ENCODE measurements at places on chromosomes 1 and 21. TPM values are rescaled to one million over a fixed set of nuclear protein-coding genes. Genes with fewer than 3 reads are reported as not detected.

DNA sequence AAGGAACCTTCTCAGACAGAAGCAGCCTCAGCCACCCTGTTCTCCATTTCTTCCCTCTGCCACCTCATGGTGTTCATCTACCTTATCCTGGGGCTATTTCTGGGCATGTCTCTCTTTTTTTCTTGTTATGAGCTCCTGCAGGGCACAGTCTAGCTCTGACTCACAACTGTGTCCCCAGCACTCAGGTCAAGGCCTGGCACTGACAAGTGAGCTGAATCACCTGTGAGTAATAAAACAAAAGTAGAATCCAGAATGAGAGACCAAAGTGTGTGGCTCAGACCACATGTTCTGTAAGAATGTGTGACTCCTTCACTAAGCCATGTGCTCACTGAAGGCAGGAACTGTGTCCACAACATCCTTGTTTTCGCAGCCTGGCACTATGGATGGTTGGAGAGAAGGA, 23.2 kb downstream of the C1orf94 start:
- no peak for DNase-seq

DNA sequence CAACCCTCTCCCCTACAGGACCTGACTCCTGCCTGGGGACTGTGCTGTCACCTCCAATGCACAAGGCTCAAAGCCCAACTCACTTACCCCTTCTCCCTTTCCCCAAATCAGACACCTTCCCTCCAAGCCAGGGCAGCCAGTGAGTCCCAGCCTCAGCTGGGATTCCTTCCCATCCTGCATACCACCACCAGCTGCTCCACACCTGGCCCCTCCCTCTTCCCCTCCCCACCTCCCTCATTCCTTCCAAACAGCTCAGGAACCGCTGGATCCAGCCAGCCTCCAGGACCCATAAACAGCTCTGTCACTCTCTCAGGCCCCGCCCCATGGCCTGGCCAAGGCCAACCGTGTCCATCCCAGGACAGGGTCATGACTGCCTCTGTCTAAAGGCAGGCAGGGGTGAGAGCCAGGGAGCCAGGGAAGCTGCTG, 41.4 kb downstream of the ACOT7 start:
- DNase-seq, result no peak

GRCh38 chr21:42051788-42052187, 19.3 kb upstream of the UMODL1 start:
- no peak for DNase-seq

DNA sequence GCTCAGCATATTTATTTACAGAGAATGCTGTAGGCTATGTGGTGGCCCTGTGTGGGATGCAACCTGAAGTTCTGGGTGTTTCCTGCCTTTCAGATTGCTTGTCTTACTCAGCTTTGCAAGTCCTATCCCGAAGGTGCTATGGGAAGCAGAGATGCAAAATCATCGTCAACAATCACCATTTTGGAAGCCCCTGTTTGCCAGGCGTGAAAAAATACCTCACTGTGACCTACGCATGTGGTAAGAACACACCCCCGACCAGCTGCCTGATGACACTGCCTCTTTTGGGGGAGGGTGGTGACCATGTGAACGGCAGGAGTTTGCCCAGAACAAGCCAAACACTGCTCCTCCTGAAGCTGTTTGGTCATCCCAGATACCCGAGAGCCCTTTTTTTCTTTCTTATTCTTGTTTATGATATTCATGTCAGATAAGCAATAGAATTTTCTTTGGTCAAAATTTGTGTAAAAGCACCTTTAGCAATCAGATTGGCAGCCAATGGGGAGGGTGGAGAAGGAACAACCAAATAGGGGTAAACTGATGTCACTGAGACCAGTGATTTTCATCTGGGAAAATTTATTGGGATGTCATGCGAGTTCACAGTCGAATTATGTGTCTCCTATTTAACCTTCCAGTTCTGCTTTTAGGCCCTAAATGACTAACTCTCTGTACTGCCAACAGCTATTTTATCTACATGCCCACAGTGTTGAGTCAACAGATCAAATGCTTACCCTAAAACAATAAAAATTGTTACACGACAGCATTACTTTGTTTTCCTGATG, 82.6 kb downstream of the EVA1C start:
- DNase-seq, result no peak

- peak; percentile 53 for DNase-seq
These were observed 22.2 kb downstream of the SLC25A33 start for GRCh38 chr1:9561429-9561828.

GRCh38 chr1:51488372-51489050, 30.6 kb downstream of the EPS15 start:
- DNase-seq, result no peak

GRCh38 chr1:11806307-11806936, 431 bp downstream of the CLCN6 start:
- no peak for DNase-seq

DNA sequence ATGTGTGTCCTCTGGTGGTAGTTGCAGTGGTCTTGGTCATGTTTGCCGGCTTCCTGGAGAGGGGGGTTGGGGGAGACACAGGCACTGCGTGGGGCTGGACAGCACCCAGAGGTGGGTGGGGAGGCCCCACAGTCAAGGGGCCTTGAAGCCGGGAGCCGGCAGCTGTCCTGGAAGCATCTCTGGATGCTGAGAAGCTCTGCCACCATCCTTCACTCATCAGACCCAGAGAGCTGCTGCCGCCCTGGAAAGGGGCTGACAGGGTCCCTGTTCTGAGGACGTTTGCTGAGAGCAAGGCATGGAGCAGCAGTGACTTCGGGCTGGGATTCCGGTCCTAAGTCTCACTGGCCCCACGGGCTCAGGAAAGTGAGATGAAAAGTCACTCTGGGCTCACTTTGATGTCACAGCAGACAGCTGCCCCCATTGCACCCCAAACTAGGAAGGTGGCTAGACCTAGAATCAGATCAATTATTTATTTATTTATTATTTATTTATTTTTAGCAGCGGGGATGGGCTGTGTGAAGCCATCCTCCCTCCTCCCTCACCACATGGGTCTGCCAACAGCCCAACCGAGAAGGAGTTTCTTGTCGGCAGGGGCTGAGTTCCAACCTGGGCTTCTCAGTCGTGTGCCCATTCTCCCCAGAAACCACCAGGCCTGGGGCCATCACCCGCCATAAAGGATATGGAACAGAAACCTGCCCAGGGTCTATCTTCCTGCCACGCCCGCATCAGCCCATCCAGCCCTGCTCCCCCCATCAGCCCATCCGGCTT, 547.4 kb downstream of the PTPRU start:
- DNase-seq, result no peak

DNA sequence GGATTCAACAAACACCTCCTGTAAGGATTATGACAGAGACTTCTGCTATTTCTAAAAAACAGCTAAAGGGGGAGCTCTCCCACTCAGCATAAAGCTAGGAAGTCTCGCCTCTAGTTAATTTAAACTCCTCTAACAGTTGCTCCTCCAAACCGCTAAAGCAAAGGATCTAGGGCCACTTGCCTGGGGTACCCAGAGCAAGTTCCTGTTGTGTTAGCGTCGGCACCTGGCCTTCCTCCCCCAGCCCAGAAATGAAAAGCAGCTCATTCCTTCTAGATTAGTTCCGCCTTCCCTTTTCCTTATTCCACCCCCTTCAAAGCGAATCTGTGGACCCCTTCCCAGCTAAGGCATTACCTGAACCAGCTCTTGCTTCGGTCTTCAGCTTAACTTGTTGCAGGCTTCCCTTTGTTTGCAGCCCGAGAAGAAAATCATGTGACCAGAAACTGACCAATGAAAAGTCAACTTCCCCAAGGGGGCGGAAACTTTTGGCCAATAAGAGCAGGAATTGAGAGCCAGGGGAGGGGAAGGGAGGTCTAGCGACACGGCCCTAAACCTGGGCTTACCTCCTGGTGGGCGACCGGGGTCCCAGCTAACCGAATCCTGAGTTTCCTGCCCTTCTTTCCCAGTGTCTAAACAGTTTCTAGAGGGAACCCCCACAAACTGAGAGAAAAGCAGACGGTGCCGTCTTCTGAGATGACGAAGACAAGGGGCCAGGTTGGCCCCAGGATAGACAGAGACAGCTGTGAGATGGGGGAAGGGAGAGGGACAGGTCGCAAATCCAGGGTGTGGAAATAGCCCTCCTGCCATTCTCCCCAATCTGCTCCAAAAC, at the start of gene PBXIP1:
Gene PBXIP1, minus strand, starts transcription at position 382 of the 826 bp plus-strand sequence. CDS start 2,378 bp downstream, outside the sequence.
- DNase-seq, result peak; percentile 94

- no peak for DNase-seq
These were observed 34.3 kb downstream of the S100B start for GRCh38 chr21:46570631-46571030.

- DNase-seq, result no peak
These were observed 914.6 kb downstream of the LTN1 start for GRCh38 chr21:28078126-28078525.

DNA sequence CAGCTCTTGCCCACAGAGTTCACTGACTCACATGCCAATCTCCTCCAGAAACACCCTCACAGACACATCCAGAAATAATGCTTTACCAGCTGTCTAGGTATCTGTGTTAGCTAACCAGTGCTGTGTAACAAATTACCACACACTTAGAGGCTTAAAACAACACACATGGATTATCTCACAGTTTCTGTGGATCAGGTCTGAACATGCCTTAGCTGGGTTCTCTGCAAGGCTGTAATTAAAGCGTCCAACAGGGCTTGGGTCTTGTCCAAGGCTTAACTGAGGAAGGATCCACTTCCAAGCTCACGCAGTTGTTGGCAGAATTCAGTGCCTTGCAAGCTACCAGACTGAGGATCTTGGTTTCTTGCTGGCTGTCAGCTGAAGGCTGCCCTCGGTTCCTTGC, 92.5 kb upstream of the RGS4 start:
- no peak for DNase-seq

DNA sequence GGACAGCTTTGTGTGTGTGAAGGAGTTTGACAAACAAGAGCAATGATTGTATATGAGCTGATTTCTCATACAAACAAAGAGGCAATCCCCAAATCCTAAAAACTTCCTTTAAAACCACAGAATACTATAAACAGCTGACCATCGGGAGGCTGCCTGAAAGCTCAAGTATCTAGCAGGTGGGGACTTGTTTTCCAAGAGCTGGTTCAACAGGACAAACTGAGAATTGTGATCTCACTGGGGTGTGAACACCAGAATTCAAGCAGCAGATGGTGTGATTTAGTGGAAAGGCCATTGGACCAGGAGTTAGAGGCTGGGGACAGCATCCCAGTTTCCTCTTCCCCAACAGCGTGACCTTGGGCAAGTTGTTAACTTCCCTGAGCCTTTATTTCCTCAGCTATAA, 13.9 kb downstream of the LMX1A start:
- peak; percentile 43 for DNase-seq

- no peak for DNase-seq
These were observed 475 bp upstream of the NPPB start for GRCh38 chr1:11858968-11859871.

- no peak for DNase-seq
These were observed 592 bp downstream of the AGRN start for GRCh38 chr1:1020415-1021009.

DNA sequence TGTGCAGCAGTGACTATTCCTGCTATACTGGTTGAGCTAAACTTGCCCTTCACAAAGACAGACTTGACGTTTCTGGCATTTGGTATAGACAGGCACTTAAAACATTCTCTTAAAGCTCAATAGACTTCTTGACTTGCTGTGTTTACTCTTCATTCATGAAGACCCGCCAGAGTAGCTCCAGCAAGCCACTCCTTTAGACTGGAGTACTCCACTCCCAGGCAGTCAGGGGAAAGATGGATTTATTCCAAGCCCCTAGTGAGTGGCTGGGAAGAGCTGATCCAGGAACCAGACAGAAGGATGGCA, 70.7 kb downstream of the EVA1C start:
- DNase-seq, result no peak

- no peak for DNase-seq
These were observed 98.3 kb upstream of the FMN2 start for GRCh38 chr1:239993366-239993765.

DNA sequence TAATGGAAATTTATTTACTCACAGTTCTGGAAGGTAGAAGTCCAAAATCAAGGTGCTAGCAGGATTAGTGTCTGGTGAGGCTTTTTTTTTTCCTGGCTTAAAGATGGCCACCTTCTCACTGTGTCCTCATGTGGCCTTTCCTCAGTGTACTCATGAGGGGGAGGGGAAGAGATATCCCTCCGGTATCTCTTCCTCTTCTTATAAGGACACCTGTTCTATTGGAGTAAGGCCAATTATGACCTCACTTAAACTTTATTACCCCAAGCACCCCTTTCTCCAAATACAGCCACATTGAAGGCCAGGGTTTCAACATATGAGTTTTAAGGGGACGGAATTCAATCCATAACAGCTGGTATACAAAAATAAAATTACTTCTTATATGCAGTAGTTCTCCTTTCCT, 203.7 kb upstream of the C1orf87 start:
- no peak for DNase-seq

DNA sequence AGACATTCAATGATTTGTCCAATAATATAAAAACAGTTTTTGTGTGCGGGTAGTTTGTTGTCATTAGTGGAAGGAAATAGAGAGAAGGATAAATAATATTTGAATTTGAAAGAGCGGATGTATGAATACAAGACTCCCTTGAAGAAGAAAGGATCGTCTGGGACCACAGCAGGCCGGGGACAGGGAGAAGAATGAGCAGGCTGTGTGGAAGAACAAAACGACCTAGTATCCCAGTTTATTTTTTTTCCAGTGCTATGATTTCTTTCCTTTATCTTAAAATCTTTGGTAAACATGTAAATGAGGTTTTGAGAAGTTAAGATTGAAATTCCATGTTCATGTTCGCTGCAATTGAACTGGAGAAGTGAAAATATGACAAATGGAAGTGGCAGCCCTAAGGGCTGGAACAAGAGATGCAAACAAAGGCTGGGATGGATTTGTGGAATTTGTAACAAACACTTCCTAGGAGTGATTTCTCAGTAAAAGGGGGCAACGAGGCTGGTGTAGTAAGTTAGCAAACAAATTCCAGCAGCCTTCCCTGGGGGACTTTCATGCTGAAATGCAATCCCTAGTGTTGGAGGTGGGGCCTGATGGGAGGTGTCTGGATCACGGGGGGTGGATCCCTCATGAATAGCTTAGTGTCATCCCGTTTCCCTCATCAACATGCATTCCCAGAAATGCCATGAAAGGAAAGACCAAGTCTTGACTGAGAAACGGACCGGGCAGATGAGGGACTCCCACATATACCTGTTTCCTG, 10.2 kb upstream of the IFI16 start:
- DNase-seq, result no peak

DNA sequence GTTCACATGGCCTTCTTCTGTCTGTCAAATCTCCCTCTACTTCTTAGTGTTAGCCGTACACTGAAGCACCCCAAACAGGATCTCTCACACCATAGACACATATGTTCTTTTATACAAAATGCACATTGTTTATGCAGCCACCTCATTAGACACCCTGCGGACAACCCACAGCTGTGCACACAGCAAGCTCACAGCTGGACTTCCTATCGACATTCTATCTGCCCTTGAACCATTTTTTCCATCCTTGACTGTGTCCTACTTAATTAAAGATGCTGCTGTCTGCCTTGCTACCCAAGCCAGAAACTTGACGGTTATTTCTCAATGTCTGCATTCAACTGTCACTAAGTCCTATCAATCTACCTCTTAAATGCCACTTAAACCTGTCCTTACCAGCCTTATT, 3.2 kb upstream of the ZBTB21 start:
- DNase-seq, result no peak

GRCh38 chr1:219621047-219621786, 8.3 kb upstream of the ZC3H11B start:
- no peak for DNase-seq

SYCP1 gene
- polyA plus RNA-seq, result not detected

SH2D1B gene
- polyA plus RNA-seq, result 0.71 TPM

DNAJC6 gene
- 0.71 TPM for polyA plus RNA-seq

ST6GALNAC5 gene
- polyA plus RNA-seq, result 1.4 TPM

FAM151A gene
- polyA plus RNA-seq, result 0.34 TPM

LORICRIN gene
- polyA plus RNA-seq, result not detected

ATPAF1 gene
- polyA plus RNA-seq, result 49.3 TPM

HPCAL4 gene
- polyA plus RNA-seq, result 2.2 TPM

DISP3 gene
- 0.32 TPM for polyA plus RNA-seq

EVI5 gene
- polyA plus RNA-seq, result 11.5 TPM

PAQR6 gene
- polyA plus RNA-seq, result 4.0 TPM

S100A12 gene
- polyA plus RNA-seq, result 2.7 TPM

PADI2 gene
- polyA plus RNA-seq, result 111 TPM

All from forelimb muscle (tissue), 1 donor.